Placental pericyte (primary cell): ENCODE measurements at places on chromosomes 13 and 19. TPM values are rescaled to one million over a fixed set of nuclear protein-coding genes. Genes with fewer than 3 reads are reported as not detected.

The CEACAM1 gene
- total RNA-seq = not detected in 2 replicates

The KEAP1 gene
- total RNA-seq = 60.6 and 79.3 TPM in 2 replicates

The PRODH2 gene
- total RNA-seq = not detected in 2 replicates

The TMIGD2 gene
- not detected in 2 replicates for total RNA-seq

The DACH1 gene
- total RNA-seq = 1.8 and 2.1 TPM in 2 replicates

The FBXO27 gene
- 3.3 and 3.7 TPM in 2 replicates for total RNA-seq

The ZNF525 gene
- total RNA-seq = 3.1 and 11.6 TPM in 2 replicates

The SIAH3 gene
- total RNA-seq = not detected in 2 replicates

The PSPN gene
- total RNA-seq = 0.43 and 0.88 TPM in 2 replicates

The KLF2 gene
- 11.2 and 13.1 TPM in 2 replicates for total RNA-seq

The WDR87 gene
- total RNA-seq = not detected in 2 replicates

The OSCAR gene
- total RNA-seq = 0.86 and 2.8 TPM in 2 replicates

The RUBCNL gene
- total RNA-seq = under 0.01 and 0.57 TPM in 2 replicates

The CYP2S1 gene
- 12.2 and 67.0 TPM in 2 replicates for total RNA-seq

The FLT1 gene
- 94.3 and 201 TPM in 2 replicates for total RNA-seq

The THSD8 gene
- total RNA-seq = not detected in 2 replicates

The NLRP7 gene
- not detected in 2 replicates for total RNA-seq

The IGFL2 gene
- 0.29 TPM in 1 of 2 replicates, not detected in the other for total RNA-seq

The DPF1 gene
- 0.88 and 5.9 TPM in 2 replicates for total RNA-seq

The TUBB4A gene
- total RNA-seq = not detected in 2 replicates

The OXGR1 gene
- not detected in 2 replicates for total RNA-seq

The POLRMT gene
- total RNA-seq = 20.6 and 35.2 TPM in 2 replicates

The CCDC8 gene
- total RNA-seq = 14.9 and 18.2 TPM in 2 replicates

The SLC25A41 gene
- total RNA-seq = under 0.01 TPM in 1 of 2 replicates, not detected in the other

The CGB7 gene
- total RNA-seq = 0.14 TPM in 1 of 2 replicates, not detected in the other

The SIGLEC10 gene
- total RNA-seq = 0.14 TPM in 1 of 2 replicates, not detected in the other

The LACC1 gene
- total RNA-seq = 5.2 and 18.8 TPM in 2 replicates

The PRKCG gene
- total RNA-seq = 0.14 TPM in 1 of 2 replicates, not detected in the other

The CD177 gene
- not detected in 2 replicates for total RNA-seq

The SEMA6B gene
- total RNA-seq = 0.43 and 1.3 TPM in 2 replicates

The FLT3 gene
- total RNA-seq = not detected in 2 replicates

The DENND1C gene
- total RNA-seq = not detected in 2 replicates

The OR7A17 gene
- not detected in 2 replicates for total RNA-seq

The SUGP1 gene
- 35.0 and 44.8 TPM in 2 replicates for total RNA-seq

The CEACAM4 gene
- total RNA-seq = not detected in 2 replicates

The GAPDHS gene
- total RNA-seq = not detected in 2 replicates

The BICRA gene
- total RNA-seq = 10.2 and 11.6 TPM in 2 replicates

The ZNF724 gene
- 0.22 and 14.2 TPM in 2 replicates for total RNA-seq

The PLEKHA4 gene
- 5.4 and 6.3 TPM in 2 replicates for total RNA-seq

The OBI1 gene
- total RNA-seq = 7.7 and 17.5 TPM in 2 replicates

The ATP4B gene
- total RNA-seq = not detected in 2 replicates

The SPATA13 gene
- total RNA-seq = 19.5 and 24.1 TPM in 2 replicates

The ZNF221 gene
- 5.3 and 7.9 TPM in 2 replicates for total RNA-seq

The HIPK4 gene
- under 0.01 and 0.14 TPM in 2 replicates for total RNA-seq

The ZSCAN4 gene
- total RNA-seq = 0.22 TPM in 1 of 2 replicates, not detected in the other

The ODAD3 gene
- 0.14 TPM in 1 of 2 replicates, not detected in the other for total RNA-seq

The MRPS12 gene
- 24.9 and 39.2 TPM in 2 replicates for total RNA-seq

The PCDH17 gene
- 0.14 TPM in 1 of 2 replicates, not detected in the other for total RNA-seq

The C1QTNF9B gene
- not detected in 2 replicates for total RNA-seq

The GRK1 gene
- under 0.01 TPM in 1 of 2 replicates, not detected in the other for total RNA-seq

The DIRAS1 gene
- 0.14 and 1.1 TPM in 2 replicates for total RNA-seq

The MBD3L2 gene
- total RNA-seq = not detected in 2 replicates

The LIPE gene
- total RNA-seq = 1.9 and 4.4 TPM in 2 replicates

The CEACAM3 gene
- total RNA-seq = not detected in 2 replicates

The PRRG2 gene
- 0.14 and 0.22 TPM in 2 replicates for total RNA-seq

The ZNF90 gene
- 0.88 and 1.4 TPM in 2 replicates for total RNA-seq

The FUT3 gene
- total RNA-seq = not detected in 2 replicates

The SHANK1 gene
- total RNA-seq = 0.22 and 4.9 TPM in 2 replicates

The CYP2B6 gene
- total RNA-seq = not detected in 2 replicates

The MYO1F gene
- total RNA-seq = 0.66 and 0.86 TPM in 2 replicates
